Calu3 (cell line): ENCODE measurements at places on chromosomes 13 and 19.
A peak's percentile ranks its signal among the peaks of the same experiment; 100 is the strongest.

- no peak for DNase-seq
Observed at GRCh38 chr13:110240352-110240751, 66.6 kb downstream of the COL4A1 start.

DNA sequence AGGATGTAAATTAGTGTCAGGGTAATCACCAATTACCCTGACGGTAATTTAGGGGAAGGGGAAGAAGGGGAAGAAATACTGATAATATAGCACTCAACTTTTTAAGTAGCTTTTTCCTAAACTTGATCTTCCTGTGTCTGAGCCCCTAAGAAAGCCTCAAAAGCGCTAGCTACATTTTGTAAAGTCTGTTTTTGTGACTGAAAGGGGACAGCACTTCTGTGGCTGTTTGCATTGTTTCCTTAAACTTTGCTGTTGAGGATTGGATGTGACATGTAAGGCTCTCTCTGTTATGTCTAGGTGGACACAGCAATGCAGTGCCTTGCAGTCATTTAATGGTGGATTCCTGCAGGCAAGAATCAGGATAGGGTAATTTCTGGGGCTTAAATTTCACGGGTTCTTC lies 42.8 kb downstream of the SPATA13 start:
- no peak for DNase-seq

- no peak for DNase-seq
Observed at GRCh38 chr13:77338329-77338728, 11.4 kb upstream of the MYCBP2 start.

DNA sequence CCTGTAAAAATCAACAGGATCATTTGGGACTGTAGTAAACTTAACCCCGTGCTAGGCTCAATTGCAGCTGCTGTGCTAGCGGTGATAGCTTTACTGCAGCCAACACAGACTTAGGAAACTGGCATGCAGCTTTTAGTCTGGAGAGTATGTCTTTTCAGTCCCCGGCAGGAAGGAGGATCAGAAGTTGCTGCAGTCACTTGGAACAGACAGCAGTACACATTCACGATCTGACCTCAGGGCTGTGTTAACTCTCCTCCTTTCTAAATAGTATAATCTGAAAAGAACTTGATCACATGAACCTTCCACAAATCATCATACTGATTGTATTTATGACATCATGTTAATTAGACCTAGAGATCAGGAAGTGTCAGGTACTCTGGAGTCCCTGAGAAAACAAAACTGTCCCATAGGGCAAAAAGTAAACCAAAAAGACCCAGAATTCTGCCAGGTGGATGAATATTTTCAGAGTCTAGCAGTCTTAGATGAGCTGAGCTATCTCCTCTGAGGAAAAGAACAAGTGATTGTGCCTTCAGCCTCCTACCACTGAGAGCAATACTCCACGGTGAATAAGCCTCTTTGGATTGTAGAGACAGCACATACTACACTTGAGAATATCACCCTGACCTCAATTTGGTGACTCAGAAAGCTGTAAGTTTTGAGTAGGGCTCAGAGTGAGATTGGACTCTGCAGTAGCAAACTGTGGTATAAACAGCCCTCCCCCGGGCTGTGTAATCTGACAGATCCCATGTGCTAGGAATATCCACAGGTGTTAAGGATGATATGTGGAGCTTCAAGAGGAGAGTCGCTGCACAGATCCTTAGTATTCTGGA lies 181.0 kb upstream of the GPR12 start:
- DNase-seq: no peak

- DNase-seq: no peak
Observed at GRCh38 chr13:107964395-107964794, 250.9 kb downstream of the LIG4 start.

GRCh38 chr13:97889803-97890202 lies 63.7 kb upstream of the IPO5 start:
- no peak for DNase-seq

DNA sequence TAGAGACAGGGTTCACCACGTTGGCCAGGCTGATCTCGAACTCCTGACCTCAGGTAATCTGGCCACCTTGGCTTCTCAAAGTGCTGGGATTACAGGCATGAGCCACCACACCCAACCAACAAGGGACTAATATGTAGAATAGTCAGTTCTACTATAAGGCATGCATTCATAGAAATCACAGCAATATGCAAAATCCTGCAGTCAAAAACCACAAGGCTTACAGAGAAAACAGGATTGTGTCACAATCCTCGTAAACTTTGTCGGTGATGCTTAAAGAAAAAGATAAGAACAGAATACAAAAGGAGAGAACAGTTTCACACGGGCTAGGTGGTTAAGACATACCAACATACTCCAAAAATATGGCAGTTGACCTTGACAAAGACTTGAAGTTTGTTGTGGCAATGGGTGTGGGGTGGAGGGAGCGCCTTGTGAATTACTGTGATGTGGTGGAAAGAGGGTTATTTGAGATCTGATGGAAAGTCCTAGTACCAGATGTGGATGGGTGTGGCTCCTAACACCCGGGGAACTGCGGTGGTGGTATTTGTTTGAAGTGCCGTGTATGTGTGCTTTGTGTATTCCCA lies 12.4 kb downstream of the NOSIP start:
- no peak for DNase-seq

GRCh38 chr19:33054623-33055022 lies 10.1 kb downstream of the RHPN2 start:
- DNase-seq: peak; percentile 98

DNA sequence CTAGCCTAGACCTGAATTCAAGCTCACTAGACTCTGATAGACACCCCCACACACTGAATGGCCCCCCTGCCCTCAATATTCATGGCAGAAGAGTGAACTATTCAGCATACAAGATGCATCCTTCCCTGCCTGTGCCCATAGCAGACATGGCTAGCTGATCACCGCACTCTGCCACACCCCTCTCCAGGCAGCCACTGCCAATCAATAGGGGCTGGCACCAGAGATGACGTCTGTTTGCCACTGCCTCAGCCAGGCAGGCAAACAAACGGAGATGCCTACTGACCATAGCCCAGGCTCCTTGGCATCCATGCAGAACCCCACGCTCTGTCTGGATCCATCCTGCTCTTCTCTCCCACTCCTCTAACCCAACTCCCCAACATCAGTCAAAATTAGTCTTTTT lies 13.8 kb upstream of the NPAS1 start:
- peak; percentile 58 for DNase-seq

DNA sequence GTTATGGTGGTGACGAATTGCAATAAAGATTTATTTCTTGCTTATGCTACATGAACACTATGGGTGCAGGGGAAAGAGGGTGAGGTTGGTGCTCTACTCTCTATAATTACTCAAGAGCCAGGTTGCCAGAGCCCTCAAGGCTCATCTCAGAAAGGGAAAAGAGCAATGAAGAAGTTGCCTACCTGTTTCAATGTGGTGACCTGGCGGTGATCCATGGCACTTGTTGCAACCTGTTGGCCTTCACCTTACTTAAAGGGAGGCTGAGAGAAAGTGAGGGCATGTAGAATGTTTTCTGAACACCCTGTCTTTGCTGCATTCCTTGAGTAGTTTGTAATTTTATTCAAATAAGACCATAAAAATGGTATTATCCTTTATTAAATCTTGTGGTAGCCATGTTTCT lies 394.4 kb downstream of the GPC6 start:
- DNase-seq: no peak
